ENCODE measurements at places on chromosomes 12 and 14.

DNA sequence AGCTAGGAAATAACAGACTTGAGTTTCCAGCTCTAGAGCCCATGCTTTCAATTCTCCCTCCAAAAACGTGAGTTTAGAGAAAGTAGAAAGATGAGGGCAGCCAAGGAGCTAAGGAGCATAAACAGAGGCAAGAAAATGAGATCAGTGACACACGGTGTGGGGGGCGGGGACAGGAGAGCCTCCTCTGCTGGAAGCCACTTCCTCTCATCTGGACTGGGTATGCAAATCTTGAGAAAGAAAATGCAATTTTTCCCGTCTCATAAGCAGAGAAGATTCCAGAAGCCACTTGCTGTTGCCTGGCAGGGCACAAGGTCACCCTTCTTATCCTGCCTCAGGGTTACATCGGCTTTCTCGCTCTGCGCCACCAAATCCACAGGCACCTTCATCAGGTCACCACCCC lies 6.0 kb downstream of the OR10P1 start:
- ATAC-seq, result no peak

- ATAC-seq, result no peak
These were observed 2.5 kb downstream of the RASSF8 start for GRCh38 chr12:25960961-25961360.

DNA sequence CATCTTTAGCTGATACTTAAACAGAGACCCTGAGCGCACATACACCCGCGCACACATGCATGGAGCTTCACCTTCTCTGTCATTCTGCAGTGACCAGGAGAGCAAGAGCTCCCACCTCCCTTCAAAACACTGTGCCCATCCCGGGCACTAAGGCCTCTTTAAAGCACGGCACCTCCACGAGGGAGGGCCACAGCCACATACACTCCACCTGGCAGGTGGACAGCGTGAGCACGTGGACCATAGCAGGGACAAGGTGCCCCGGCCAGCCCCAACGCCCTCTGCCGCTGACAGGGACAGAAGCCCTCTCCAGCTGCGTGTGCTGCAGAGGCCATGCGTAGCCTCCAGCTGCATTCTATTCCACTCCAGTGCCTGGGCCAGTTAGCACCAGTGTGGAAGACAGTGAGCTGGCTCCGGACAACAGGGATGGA lies 5.4 kb downstream of the GAPDH start:
- no peak for ATAC-seq

DNA sequence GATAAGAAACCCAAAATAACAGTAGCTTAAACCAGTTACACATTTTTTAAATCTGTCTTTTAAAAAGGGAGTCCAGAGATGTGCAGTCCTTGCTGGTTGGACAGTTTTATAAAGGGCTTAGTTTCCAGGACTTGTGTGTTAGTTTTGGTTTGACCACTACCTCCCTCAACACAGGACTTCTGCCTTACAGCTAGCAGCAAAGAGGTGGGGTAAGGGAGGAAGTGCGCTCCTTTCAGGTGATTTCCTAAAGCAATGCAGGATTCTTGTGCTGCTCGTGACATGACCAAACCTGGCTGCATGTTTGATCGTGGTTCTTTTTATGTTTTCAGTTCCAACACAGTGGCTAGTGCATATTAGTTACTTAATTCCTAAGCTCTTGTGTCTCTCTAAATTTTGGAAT lies 266.2 kb downstream of the TMTC2 start:
- no peak for ATAC-seq

DNA sequence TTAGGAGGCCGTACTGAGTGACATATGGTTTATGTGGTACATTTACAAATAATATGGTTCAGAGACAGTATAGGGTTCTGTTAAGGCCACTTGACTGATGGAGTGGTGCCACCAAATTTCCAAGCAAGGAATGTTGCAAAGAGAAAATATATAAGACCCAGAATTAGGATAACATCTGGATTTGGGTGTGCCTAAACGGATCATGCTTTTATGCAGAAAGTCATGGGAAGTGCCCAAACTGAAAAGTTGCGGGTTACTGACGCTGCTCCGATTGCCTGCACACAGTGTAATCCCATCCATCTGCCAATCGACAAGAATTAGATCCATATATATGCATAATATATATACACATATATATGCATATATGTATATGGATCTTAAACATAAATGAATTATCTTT lies 138.4 kb upstream of the DCN start:
- ATAC-seq, result no peak

GRCh38 chr14:104702673-104703072 lies 13.3 kb downstream of the INF2 start:
- no peak for ATAC-seq

DNA sequence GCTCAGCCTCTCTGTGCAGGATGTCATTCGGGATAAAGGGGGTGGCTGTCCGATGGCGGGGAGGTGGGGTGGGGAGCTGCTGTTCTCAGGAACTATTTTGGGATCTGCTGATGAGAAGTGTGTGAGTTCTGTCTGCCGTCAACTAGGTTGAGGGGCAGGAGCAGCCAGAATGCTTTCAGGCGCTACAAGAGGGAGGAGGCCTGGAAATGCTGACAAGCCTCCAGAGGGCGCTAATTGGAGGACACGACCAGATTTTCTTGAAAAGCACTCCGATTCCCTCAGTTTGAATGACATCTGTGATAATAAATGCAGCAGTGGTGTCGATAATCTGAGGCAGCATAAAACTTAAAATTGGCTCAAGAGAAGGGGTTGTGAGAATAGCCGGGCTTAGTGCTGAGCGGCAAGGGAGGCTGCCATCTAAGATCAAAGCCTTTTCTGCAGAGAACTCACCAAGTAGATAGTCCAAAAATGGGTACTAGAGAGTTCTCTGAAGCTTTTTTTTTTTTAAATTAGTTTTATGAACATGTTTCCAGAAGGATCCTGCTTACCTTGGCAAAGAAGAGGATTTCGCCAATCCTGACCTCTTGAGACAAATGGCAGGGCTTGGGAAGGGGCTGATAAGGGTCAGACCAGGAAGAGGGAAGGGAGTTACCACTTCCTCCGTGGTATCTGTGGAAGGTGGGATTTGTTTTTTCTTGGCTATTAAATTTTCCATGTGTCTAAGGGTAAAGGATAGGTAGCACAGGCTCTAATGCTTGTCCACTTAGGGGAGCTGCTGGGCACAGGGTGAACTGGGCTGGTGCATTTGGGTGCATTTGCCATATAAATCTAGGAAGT lies 94.4 kb downstream of the CRACR2A start:
- no peak for ATAC-seq

DNA sequence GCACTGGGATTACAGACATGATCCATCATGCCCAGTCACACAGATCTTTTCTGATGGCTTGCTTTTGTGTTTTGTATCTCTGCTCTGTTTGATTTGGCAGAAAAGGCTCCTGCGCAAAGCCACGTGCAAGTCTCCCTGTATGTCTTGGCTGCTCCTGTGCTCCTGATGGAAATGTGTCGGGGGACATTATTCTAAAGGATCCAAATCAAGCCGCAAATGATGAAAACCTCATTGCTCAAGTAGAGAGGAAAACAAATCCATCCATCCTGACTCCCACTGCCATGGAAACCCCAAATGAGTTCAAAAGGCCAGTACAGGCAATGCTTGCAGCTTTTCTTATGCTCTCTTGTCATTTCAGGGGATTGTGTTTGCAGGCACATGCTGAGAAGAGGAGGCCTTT lies 93.8 kb downstream of the NDUFA12 start:
- ATAC-seq, result no peak

- ATAC-seq, result no peak
These were observed 115.2 kb downstream of the KSR2 start for GRCh38 chr12:117853600-117853999.

DNA sequence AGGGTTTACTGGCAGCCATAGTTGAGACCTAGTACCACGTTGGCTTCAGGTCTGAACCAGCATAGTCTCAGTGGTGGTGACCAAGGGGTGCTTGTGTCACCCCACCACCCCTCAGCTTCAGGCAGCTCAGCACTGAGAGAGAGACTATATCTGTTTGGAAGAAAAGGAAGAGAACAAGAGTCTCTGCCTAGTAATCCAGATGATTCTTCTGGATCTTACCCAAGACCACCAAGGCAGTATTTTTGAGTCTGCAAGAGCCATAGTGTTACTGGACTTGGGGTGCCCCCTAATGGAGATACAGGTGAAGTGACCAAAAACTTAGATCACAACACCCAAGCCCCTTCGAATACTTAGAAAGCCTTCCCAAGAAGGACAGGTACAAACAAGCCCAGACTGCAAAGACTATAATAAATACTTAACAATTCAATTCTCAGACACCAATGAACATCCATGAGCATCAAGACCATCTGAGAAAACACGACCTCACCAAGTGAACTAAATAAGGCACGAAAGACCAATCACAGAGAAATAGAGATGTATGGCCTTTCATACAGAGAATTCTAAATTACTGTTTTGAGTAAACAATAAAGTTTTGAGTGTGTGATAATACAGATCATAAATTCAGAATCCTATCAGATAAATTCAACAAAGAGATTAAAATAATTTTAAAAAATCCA lies 107.0 kb downstream of the HELB start:
- no peak for ATAC-seq

DNA sequence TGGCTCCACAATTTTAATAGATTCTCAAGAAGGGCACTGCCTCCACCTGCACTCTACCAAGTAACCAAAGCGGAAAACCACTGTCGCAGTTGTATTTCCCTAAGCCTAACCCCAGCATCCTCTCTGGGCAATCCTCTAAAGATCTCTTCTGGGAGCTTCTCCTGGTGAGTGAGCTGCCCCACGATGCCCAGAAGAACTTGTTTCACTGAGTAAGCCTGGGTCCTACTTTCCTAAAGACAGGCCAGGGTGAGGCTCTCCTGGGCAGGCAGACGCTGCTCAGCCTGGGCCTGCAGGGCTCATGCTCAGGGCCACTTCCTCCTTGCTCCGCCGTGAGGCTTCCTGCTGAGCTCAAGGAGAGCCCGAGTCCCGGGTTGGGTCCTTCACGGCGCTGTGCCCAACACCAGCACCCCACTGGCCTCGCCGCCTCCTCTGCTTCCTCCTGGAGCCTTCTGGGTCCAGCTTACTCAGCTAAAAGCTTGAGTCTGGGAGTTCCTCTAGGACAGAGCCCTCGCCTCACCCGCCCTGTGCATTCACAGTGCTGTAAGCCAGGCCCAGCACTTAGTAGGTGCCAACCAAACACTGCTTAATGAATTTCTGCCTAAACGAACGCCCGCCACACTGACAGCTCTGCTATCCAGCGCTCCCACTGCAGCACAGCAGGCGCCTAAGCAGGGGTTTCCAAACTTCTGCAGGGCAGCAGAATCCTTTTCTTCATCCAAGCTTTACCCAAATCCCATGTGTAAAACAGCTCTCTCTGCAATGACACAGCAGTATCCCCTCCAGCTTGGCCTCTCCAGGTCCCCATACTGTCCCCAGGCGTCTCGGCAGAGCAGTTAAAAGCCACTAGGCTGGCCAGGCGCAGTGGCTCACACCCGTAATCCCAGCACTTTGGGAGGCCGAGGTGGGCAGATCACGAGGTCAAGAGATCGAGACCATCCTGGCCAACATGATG lies 5.7 kb downstream of the RAB35 start:
- ATAC-seq, result peak; percentile 79

- no peak for ATAC-seq
These were observed 91.7 kb upstream of the FUT8 start for GRCh38 chr14:65320661-65321308.

GRCh38 chr12:114221136-114221833 lies 184.7 kb downstream of the TBX5 start:
- no peak for ATAC-seq

GRCh38 chr12:118035190-118036041 lies 18.9 kb downstream of the RFC5 start:
- peak; percentile 87 for ATAC-seq

- ATAC-seq, result no peak
These were observed 68.2 kb downstream of the USP15 start for GRCh38 chr12:62328296-62328921.

GRCh38 chr12:49563951-49564685 lies 3.8 kb downstream of the MCRS1 start:
- no peak for ATAC-seq

GRCh38 chr14:59251811-59252771 lies 63.6 kb downstream of the DAAM1 start:
- ATAC-seq, result no peak

DNA sequence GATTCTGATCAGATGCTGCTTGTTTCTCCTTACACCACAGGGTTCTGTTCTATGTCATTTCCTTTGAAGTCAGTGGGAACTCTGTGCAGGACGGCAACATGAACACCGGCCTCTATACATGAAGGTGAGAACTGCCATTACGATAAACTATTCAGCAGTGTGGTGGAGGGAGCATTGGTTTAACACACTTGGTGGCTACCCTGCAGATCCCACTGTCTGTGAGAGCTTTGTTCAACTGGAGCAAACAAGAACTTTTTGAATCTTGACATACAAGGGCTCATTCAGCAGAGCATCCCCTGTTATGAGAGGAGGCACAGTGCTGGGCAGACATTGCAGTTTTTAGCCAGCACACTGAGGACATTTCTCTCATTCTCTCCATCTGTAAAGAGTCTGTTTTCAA lies 10.7 kb upstream of the FRS2 start:
- ATAC-seq, result no peak

- ATAC-seq, result no peak
These were observed 1.3 kb downstream of the GPR137C start for GRCh38 chr14:52553671-52554575.

DNA sequence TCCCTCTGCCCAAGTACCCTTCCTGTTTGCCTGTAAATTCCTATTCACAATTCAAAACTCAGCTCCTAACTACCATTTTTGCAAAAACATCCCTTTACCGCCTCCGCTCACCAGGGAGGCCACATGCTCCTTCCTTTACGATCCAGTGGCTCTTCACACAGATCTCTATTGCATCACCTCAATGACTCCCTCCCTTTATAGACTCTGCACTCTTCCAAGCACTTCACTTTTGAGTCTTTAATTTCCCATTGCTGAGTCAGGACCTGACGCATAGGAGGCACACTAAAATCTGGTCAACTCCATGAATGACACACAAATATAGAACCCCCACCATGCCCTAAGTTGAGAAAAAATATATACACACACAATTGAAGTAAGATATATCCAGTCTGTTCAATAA lies 45.9 kb downstream of the PPP1R13B start:
- no peak for ATAC-seq

GRCh38 chr12:7666595-7666994 lies 887 bp upstream of the APOBEC1 start:
- no peak for ATAC-seq

GRCh38 chr12:91383099-91383498 lies 200.5 kb upstream of the DCN start:
- no peak for ATAC-seq

Data from activated CD4-positive, CD25-positive, alpha-beta regulatory T cell treated with anti-CD3 and anti-CD28 coated beads, Interleukin-2, amount 50 U/mL, for 24 hours (primary cell).